ENCODE measurements at places on chromosomes 3 and 15.
A peak's percentile ranks its signal among the peaks of the same experiment; 100 is the strongest.

DNA sequence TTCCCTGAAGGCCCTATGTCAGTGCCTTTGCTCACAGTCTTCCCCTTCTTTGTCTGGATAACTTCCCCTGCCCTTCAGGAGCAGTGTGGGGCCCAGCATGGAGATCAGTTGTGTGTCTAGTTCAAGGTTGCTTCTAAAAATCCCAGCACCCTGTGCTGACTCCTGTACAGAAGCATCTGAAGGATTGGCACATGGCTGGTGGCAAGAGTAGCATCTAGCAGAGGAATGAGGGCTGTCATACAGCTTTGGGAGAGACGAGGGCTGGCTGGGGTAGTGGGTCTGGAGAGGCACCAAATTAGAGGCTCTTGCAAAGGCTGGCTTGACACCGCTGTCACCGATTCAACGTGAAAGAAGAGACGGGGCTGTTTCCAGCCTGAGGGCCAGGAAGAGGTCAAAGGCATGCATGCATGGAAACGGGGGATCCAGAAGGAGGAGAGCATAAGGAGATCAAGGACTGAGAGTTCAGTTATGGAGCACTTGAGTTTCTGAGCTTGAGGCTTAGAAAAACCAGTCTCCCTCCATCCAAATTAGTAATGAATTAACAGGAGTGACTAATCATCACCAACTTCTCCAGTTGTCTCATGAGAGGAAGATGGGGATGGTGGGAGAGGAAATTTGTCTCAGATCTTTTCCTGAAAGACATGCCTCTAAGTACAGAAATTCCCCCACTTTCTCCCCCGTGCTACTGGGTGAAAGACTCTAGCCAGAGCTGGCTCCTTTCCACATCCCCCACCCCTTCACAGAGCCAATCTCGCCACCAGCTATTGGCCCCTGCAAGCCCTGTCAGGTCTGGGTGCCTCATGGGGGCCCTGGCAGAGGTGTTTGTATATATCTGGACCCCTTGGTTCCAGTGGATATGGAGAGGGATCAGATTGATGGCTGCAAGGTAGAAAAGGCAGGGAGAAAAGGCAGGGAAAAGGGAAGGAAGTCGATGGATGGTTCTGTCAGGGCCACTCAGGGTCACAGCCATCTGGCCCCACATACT, 45.9 kb downstream of the SLCO2A1 start:
- DNase-seq = no peak

DNA sequence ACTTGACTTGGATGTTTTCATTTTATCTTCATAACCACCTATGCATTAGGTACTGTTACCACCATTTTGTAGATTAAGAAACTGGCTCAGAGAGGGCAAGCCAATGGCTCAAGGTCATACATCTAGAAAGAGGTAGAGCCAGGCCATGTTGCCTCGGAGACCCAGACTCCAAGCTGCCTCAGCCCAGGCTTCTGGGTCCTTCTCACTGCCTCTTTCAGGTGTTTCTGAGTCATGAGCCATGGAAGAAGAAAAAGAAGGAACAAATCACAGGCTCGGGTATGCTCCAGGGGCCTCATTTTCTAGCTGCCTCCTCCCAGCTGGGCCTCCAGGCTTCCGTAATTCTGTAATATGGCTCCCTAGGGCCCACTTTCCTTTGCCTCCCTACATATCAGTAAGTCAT, 226.5 kb upstream of the TOPAZ1 start:
- no peak for DNase-seq

GRCh38 chr15:101545548-101546505, 56.3 kb upstream of the PCSK6 start:
- DNase-seq = no peak

DNA sequence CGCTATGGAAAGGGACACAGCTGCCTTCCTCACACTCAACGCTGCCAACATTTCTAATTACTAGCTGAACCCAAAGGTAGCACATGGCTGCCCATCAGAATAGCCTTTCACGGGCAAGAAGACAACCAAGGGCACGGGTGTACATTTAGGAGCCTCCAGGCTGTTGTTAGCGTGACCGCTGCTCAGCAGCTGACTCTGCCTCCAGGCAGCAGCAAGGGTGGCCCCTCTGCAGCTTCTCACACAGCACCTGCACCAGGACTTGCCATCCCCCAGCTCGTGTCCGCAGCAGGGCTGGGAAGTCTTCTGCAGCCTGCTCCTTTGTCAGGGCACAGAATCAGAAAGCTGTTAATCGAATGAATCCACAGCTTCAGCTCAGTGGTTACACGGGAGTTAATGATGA, 146.8 kb downstream of the ADAMTS17 start:
- DNase-seq = no peak

DNA sequence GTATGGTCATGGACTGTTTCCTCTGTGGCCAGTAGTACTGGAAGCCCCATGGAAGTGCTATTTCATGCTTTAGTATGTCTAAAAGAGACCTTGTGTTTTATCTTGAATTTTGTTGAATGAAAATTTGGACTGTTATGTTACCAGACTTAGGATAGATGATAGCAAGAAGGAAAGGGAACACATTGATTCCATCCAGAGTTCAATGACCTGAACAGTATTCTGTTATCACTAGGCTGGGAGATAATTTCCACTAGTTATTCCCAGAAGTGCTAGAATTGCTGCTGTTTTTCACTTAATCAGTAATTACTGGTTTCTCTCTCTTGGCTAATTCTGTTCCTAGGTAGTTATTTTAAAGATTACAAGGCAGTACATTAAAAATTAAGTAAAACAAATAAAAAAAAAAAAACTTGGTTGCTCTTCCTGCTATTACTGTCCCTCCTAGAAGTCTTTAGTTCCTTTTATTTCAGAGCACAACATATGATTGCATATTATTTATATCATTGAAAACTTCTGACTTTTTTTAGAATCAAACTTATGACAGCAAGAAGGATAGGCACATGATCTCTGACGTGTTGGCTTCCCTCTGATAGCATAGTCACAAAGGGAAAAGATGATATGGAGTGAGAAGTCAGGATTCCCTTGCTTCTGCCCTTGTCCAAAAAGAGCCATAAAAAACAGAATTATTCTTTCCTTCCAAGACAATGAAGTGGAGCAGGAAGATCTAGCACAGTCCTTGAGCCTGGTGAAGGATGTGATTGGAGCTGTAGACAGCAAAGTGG, 72.2 kb downstream of the KLHL25 start:
- no peak for DNase-seq

DNA sequence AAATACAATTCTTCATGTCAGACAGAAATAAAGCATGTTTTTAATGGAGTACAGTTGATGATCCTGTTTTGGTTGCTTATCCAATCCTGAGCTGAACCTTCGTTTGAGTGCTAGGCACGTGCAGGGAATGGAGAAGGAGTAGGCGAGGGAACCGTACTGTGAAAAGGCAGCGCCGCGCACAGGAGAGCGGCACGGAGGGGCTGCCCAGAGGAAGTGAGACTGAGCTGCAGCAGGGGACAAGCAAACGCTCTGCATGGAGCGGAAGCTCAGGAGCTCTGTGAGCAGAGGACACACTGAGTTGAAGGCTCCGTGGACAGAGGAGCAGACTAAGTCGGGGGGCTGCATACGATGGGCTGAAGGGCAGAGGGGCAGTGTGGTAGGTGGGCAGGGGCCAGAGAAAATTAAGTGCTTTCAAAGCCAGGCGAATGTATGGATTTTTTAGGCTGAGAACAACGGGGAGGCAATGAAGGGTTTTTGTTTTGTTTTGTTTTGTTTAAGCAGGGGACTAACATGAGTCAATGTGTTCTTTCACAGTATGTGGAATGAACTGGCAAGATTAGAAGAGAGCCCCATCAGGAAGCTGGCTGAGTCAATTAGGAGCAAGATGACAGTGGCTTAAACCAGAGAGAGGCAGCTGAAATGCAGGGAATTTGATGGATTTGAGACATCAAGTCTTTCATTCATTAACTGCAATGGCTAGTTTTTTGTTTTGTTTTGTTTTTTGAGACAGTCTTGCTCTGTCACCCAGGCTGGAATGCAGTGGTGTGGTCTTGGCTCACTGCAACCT, 23.8 kb upstream of the TM2D3 start:
- DNase-seq = no peak

- DNase-seq = peak; percentile 33
Observed at GRCh38 chr3:53624061-53624857, 129.8 kb downstream of the CACNA1D start.

- no peak for DNase-seq
Observed at GRCh38 chr15:96767703-96768434, 437.4 kb downstream of the NR2F2 start.

- no peak for DNase-seq
Observed at GRCh38 chr15:57122080-57122840, 203.8 kb downstream of the TCF12 start.

DNA sequence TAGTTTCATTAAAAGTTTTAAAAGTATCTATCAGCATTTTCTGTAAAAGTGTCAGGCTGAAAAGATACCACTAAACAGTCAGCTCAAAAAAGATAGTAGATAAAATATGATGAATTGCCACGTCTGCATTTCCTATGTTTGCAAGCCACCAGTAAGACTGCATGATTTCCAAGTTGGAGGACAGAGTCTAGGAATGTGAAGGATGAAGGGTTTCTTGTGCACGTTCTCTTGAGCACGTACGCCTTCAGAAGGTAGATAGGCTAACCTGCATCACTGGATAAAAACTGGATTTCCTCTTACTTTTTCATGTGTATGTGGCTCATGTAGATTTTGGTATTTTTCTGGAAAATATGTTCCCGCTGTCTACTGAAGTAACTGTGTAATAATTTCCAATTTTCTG, 9.9 kb upstream of the SEMA6D start:
- no peak for DNase-seq

DNA sequence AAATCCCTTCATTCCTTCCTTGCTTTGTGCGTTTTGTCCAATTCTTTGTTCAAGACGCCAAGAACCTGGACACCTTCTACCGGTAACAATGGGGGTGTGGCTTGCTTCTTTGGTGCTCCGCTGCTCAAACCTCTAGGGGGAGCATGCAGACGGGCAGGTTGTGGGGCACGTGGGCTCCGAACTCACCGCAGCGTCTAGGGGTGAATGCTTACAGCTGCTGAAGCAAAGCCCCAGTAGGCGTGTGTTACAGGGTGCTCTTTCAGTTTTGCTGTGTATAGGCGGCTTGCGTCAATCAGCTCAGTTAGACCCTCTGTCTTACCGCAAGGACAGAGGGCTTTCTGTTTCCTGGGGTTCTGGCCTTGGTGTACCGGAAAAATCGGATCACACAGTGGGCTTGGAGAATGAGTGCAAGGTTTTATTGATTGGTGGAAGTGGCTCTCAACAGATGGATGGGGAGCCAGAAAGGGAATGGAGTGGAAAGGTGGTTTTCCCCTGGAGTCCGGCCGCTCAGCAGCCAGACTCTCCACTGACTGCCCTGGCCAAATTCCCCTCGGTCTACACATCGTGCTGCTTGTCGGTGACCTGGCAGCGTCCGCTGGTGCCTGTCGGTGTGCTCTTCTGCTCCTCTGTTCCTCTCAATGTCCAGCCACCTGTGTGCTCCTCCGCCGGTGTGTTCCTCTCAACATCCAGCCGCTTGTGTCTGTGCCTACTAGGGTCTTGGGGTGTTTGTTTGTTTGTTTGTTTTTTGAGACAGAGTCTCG, 1.2 kb upstream of the LRRC34 start:
- peak; percentile 29 for DNase-seq

DNA sequence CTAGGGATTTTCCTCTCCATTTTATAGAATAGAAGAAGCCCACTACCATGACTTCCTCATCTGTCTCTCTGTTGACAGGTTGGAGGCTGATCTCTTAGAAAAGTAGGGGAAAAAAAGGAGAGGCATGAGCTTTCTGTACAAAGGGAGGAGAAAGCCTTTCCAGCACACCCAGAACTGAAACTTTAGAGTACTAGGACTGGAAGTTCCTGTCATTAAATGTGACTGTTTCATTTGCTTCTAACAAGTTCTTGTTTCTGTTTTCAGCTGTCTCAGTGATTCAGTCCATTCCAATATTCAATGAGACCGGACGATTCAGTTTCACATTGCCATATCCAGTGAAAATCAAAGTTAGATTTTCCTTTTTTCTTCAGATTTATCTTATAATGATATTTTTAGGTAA, 39.0 kb downstream of the INTS14 start:
- DNase-seq = no peak

- DNase-seq = no peak
Observed at GRCh38 chr3:5292512-5292911, 105.0 kb downstream of the EDEM1 start.

- no peak for DNase-seq
Observed at GRCh38 chr3:13584427-13584891, 35.5 kb downstream of the FBLN2 start.

- no peak for DNase-seq
Observed at GRCh38 chr15:35746121-35746520, 200.2 kb upstream of the DPH6 start.

- no peak for DNase-seq
Observed at GRCh38 chr15:56205061-56205876, 38.4 kb downstream of the RFX7 start.

DNA sequence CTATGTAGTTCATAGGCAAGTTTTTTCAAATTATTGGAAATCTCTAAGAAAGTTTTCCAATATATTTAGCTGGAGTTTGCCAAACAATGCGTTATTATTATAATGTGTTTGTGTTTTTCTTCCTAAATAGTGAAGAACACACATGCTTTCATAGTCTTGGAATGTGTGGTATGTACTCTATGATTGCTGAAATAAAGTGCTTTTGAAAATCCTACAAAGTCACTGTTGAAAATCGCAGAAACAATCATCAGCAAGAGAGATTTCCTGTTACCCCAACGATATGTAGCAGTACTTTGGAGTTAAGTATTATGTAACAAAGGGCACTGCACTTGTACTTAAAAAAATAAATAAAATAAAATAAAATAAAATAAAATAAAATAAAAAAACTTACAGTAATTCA, 796.2 kb downstream of the NAALADL2 start:
- no peak for DNase-seq

- no peak for DNase-seq
Observed at GRCh38 chr3:16912400-16913263, 27.9 kb downstream of the PLCL2 start.

GRCh38 chr3:62051506-62051905, 321.8 kb downstream of the FEZF2 start:
- no peak for DNase-seq

DNA sequence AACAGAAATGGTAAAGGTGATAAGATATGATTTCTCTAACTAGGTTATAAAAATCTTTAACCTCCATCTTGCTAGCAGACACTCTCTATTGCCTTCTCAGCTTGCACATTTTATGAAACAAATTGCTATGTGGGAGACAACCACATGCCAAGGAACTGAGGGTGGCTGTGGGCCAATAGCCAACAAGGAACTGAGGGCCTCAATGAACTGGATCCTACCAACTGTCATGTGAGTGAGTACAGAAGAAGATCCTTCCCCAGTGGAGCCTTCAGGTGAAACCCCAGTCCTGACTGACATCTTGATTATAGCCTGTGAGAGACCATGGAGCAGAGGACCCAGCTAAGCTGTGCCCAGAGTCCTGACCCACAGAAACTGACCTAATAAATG, 129.2 kb upstream of the LRIG1 start:
- no peak for DNase-seq
